Fibroblast of lung (primary cell): ENCODE measurements at places on chromosomes 1 and 21. TPM values are rescaled to one million over a fixed set of nuclear protein-coding genes. Genes with fewer than 3 reads are reported as not detected.

The TDRD5 gene
- not detected in 2 replicates for total RNA-seq

The SHE gene
- total RNA-seq, result under 0.01 TPM in 1 of 2 replicates, not detected in the other

The DEDD gene
- total RNA-seq, result 15.4 and 21.6 TPM in 2 replicates

The FAM72D gene
- 0.26 and 1.7 TPM in 2 replicates for total RNA-seq

The TAS1R2 gene
- not detected in 2 replicates for total RNA-seq

The OR2AJ1 gene
- not detected in 2 replicates for total RNA-seq

The AMY1C gene
- total RNA-seq, result not detected in 2 replicates

The RNF220 gene
- total RNA-seq, result 52.0 and 63.4 TPM in 2 replicates

The PRAMEF2 gene
- not detected in 2 replicates for total RNA-seq

The SPRR2B gene
- total RNA-seq, result not detected in 2 replicates

The LAPTM5 gene
- total RNA-seq, result under 0.01 TPM in 2 replicates

The PCBP3 gene
- 1.7 and 5.1 TPM in 2 replicates for total RNA-seq

The EPHA10 gene
- under 0.01 TPM in 2 replicates for total RNA-seq

The KCNT2 gene
- total RNA-seq, result 6.4 and 8.1 TPM in 2 replicates
